ENCODE measurements at places on chromosomes 5 and 9.

- no peak for DNase-seq
These were observed 246.0 kb downstream of the ENC1 start for GRCh38 chr5:74394528-74394915.

DNA sequence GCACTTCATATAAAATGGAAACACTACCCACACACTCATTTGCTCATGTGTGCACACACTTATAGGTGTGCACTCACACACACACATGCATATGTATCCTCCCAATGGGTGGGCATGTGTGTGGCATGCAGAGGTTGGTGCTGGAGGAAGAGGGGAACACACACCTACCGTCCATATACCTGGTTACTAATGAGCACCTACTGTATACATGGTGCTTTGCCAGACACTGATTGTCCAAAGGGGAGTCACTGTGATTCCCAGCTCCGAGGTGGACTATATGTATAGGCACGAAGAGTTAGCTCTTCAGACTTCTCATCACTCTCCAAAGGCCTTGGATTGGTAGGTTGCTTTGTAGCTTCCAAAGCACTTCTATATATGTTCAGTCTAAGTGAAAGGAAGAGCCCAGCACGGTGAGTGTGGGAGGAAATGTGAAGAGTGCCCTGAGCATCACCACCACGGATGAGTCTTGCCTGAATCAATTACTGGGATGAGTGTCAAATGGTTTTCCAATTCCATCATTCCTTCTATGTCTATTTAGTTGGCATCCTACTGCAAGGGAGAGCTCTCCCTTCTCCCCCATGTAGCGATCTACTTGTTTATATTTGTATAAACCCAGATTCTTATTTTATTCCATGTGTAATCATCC, 12.6 kb upstream of the ERGIC1 start:
- no peak for DNase-seq

- no peak for DNase-seq
These were observed 72.8 kb upstream of the MTAP start for GRCh38 chr9:21729648-21730047.

GRCh38 chr9:106622164-106622487, 240.8 kb upstream of the ZNF462 start:
- DNase-seq = no peak

GRCh38 chr9:20441711-20442423, 180.4 kb downstream of the MLLT3 start:
- no peak for DNase-seq

- no peak for DNase-seq
These were observed 86.9 kb upstream of the GDNF start for GRCh38 chr5:37926732-37927131.
